ENCODE measurements at places on chromosomes 4 and X. TPM values are rescaled to one million over a fixed set of nuclear protein-coding genes. Genes with fewer than 3 reads are reported as not detected.

The POLN gene
- 0.32 TPM for polyA plus RNA-seq

DNA sequence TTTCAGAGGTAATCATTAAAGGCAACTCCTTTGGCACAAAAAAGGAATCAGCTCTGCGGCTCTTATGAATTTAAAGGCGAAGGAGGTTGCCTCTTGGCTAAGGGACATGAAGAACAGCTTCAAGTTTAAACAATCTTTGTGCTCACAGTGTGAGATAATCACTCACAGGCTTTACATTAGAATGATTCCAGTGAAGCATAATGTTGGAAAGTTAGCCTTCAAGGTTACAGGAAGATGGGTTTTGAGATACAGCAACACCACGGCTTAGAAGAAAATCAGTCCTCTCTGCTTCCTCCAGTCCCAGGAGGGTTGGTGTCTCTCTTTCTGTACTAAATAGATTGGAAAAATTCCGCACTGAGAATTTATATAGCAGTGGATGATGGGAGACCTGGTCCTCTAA is 11.6 kb upstream of the SCD5 start:
- no peaks in the 10 kb centered on the region for H3K4me1 ChIP-seq
- no peak overlapping the region for H3K27ac ChIP-seq
- no peaks in the 10 kb centered on the region for H3K36me3 ChIP-seq
- no peak for DNase-seq
- H3K4me3 ChIP-seq, result no peak overlapping the region

DNA sequence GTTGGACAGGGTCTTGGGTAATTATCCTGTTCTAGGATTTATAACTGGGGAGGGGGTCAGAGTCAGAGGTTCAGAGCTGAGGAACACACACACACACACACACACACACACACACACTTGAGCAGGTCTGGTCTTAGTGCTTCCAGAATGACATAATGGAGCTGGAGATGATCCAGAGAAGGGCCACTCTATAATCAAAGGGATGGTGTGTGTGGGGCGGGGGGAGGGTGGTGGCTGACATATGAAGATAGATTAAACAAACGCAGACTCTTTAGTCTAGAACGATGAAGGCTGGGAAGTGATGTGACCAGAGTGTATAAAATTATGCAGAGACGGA is 434 bp upstream of the TMEM255A start:
- H3K27me3 ChIP-seq, result peaks cover 5% of the 10 kb centered on the region
- H3K4me3 ChIP-seq, result no peak overlapping the region
- no peak for DNase-seq
- H3K36me3 ChIP-seq, result no peaks in the 10 kb centered on the region
- no peaks in the 10 kb centered on the region for H3K4me1 ChIP-seq
- H3K27ac ChIP-seq, result no peak overlapping the region

DNA sequence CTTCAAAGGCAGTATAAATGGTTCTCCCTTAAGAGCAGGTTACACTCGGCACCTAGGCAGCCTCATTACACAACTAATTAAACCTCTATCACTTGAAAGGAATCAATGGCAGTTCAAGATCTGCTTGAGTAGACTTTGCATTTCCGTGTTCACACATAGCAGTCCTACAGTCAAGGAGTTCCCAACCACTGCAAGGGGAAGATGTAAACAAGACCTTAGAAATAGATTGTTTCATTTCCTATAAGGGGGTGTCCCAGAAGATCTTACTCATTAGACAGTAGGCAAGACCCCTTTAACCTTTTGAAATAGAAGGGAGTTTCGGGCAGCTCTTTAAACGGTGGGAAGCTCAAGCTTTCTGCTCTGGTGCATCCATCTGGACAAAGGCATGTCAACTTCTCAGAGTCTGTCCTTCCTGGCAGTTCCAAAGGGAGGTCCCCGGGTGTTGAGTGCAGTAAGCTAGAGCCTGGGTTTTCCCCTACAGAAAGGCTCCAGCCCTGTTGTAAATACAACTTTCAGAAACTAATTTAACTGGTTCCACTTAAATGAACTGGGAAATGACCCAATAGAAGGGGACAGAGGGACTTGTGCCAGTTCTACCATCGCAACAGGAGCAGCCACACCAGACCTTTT is 150.8 kb downstream of the RBMX2 start:
- DNase-seq, result no peak
- peaks cover 5% of the 10 kb centered on the region for H3K27me3 ChIP-seq
- H3K4me1 ChIP-seq, result no peaks in the 10 kb centered on the region
- no peak overlapping the region for H3K27ac ChIP-seq

Data from K562 (cell line).